ENCODE measurements at places on chromosomes 2 and 18.
A peak's percentile ranks its signal among the peaks of the same experiment; 100 is the strongest.

DNA sequence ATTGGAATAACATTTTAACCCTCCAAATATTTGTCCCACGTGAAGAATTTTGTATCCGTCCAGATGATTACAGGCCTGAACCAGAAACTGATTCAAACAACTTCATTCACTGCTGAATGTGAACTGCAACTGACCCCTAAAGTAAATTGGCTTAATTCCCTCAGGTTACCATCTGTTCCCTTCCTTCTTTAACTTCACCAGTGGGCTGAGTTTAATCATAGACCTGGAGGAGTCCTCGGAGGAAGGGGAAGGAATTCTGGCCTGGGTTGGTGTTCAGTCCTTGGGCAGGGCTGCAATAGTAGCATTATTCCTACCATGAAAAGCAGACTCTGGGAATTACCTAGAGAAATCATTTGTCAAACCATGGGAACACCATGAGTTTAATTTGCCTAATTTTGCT, 207.4 kb downstream of the TMEM247 start:
- no peak for DNase-seq

- DNase-seq = peak; percentile 43
Measured at GRCh38 chr2:143034292-143035074, 94.7 kb upstream of the ARHGAP15 start.

DNA sequence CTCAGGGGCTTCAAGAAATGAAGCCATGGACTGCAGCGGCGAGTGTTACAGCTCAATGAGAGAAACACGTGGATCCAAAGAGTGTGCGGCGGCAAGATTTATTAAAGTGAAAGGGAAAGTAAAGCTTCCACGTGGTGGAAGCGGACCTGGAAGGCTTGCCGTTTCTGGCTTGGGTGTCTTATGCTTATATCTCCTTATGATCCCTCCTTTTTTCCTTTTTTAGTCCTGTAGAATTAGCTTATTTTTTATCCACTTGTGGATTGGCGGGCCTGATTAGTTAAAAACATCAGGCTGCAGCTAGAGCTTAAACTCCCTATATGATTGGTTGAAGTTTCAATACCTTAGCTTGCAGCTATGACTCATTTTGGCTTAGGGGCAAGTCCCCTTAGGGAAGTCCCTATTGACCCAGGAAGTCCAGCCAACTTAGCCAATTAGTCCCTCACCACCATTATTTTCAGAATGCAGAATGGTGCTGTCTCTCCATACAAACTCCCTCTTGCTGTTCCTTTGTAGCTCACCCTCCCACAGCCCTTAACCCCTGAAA, 11.6 kb upstream of the HNMT start:
- no peak for DNase-seq

DNA sequence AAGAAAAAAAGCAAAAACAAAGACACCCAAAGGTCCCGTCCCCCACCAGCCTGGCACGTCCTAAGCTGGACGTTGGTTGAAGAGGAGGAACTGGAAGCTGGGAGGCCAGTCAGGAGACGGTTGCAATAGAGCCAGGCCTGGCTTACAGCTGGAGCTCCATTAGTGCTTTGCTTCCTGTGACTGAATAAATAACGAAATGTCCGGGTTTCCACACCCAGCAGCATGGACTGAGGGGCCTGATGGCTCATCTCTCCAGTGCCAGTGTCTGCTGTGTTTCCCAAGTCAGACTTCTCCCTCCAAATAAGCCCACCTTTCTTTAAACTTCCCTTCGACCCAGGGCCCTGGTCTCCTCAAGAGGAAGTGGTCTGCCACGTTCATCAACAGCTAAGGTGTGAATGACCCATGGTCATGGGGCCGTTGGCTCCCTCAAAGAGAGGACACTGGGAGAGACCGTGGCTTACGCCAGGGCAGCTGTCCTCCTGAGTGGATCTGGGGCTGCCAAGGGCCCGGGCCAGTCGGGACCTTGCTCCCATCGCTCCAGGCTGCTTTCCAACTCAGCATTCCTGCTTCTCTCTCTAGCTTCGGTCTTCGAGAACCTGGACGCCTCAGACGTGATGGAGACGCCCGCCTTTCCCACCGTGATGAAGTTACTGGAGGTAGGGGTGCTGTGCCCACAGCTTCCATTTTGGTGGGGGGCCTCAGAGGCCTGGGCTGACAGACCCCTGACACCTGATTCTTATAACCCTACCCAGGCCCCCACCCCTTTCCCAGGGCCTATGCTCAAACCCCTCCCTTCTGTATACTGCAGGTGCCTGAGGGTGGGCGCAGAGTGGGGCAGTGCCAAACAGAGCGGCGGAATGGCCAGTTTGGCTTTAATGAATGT, 44.9 kb downstream of the MYO7B start:
- no peak for DNase-seq

DNA sequence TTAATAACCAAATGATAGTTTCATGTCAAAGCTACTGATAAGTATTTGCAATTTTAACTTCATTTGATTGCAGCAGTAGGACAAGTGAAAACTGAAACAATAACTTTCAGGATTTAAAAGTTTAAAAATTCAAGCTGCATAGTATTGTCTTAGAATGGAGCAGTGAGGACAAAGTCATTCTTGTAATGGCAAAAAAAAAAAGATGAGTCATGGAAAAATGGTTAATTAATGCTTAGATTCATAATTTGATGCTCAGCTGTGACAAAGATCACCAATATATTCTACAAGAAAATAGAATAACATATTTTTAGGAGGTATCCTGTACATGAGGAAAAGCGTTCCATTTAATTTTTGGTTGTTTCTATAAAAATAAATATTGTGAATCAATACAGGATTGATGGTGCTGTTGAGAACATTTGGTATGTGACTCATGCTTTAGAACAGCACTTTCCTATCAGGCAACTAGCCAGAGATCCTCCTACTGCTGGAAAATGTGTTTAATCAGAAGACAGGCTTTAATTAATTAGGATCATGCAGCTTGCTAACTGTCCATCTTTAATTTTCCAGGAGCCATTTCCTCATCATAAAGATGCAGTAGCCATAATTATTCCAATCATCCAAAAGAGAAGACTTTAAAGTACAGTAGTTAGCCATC, 239.0 kb upstream of the MMADHC start:
- DNase-seq = no peak

DNA sequence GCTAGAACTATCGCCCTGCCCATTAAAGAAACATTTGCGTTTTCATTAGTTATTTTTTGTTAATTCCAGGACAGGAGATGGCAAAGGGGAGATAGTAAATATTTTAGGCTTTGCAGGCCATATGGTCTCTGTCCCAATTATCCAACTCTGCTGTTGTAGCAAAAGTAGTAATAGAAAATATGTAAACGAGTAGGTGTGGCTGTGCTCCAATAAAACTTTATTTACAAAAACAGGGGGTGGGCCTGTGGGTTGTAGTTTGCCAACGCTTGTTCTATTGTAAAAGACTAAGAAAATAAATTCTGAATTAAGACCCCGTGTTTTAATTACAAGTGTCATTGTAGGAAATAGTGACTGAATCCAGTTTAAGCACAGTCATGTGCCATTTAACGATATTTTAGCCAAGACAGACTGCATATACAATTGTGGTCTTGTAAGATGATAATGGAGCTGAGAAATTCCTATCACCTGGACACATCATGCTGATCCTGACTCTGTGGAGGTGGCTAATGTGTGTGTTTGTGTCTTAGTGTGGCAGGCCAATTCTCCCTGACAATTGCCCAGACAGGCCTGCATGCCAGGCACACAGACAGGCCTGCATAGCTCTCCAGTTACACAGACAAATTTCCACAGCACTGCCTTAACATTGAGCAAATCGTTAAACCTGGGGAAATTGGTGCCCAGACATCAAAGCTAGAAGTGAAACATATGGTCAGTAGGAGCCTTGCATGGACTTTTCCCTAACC, 76.4 kb downstream of the SKA1 start:
- DNase-seq = no peak

- no peak for DNase-seq
Measured at GRCh38 chr2:223896833-223897311, 48.3 kb downstream of the WDFY1 start.

DNA sequence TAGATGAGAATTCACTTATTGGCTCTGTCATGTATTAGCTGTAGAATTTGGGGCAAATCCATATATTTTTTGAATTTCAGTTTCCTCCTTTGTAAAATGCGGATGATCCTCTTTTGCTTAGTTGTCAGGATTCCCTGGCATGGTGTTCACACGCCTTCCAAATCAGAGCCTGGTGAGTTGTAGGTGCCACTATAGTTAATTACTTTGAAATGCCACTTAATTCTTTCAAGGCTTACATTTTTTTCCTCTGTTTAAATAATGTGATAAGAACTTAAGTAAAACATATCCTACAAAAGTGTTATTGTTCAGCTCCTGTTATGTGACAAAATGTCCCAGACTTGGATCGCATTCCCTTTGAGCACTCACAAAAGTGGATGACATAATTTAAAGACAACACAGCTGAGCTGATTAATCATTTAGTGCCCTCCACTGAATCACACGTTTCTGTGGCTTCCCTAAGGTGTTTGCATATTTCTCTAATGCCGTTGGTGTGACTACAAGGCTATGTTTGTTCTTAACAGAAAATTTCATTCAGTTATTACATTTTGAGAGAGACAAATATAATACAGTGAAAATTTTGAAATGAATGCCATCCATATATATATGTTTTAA, 471.2 kb upstream of the CHST9 start:
- DNase-seq = no peak

DNA sequence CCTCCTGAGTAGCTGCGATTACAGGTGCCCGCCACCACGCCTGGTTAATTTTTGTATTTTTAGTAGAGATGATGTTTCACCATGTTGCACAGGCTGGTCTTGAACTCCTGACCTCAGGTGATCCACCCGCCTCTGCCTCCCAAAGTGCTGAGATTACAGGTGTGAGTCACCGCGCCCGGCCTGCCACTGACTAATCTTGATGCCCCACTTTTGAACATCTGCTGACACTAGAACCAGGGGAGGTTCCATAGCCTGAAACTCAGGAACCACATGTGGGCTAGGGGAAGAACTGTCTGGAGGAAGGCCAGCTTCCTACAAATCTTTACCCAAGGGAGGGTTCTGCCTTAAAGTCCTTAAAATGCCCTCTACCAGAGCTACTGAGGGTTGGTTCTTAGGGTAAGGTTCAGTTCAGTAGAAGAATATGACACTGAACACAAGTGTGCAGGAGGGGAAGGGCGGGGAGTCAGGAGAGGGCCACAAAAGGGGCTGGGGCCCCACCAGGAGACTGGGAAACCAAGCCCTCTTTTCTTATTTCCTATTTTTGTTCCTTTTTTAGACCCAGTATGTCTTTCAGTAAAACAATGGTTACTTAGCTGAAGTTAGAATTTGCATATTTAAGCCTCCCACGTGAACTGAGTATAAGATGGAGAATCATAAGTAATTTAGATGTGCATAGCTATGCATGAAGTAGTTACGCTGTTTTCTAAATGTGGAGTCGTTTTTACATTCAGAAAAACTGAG, 6.3 kb upstream of the RAB31 start:
- DNase-seq = no peak

- no peak for DNase-seq
Measured at GRCh38 chr2:95336406-95336805, 39.3 kb downstream of the KCNIP3 start.

- no peak for DNase-seq
Measured at GRCh38 chr18:59957957-59958356, 58.2 kb downstream of the PMAIP1 start.

DNA sequence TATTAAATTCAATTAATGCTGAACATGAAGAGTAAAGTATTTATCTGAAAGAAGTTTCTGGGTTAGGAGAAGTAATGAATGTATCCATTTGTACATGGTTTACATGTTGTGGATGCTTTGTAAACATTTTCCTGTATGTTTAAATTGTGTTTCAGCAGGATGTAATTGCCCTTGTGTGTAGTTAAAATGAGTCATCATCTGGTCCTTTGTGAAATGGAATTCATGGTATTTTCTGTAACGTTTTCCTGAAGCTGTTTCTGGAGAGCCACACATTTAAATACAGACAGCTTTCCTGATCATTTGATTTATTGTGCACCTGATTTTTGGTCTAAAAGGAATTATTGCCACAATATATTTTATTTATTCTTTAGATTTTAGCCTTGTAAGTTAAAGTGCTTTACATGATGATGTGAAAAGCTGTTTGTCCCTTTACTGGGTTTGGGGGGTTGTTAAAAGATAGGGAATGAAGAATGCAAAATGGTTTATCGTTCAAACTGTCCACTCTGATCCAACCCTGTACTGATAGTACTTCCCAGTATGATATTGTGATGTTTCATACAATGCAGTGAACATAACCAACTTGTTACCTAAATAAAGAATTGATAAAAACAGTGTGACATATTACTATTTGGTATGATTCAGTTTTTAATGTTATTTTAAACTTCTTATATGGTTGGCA, 41.7 kb upstream of the SLC3A1 start:
- no peak for DNase-seq

- no peak for DNase-seq
Measured at GRCh38 chr2:160486341-160486740, 7.3 kb downstream of the RBMS1 start.

GRCh38 chr2:108907822-108908712, 81.0 kb downstream of the EDAR start:
- no peak for DNase-seq

- no peak for DNase-seq
Measured at GRCh38 chr2:120744817-120745216, 9.1 kb downstream of the GLI2 start.

DNA sequence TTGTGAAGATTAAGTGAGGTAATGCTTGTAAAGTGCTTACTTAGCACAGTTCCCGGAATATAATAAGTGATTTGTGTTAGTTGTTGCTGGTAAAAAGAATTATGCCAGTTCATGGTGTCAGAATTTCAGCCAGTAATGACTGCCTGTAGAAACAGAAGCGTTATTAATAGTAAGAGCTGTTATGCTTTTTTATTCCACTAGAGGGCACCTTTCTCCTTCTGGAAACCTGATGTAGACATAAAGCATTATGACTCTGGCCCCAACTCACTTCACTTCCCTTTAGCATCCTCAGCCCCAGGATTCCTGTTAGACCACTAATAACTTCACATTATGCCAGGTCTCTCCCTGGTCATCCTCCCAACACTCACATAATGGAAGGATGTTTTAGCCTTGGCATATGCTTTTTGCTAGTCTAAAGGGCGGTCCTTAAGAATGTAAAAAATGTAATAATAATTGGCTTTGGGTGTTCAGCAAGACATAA, 34.9 kb downstream of the C18orf54 start:
- DNase-seq = no peak
